Urothelium cell line (cell line): ENCODE measurements at places on chromosomes 1 and 21.

GRCh38 chr1:24193046-24193445 is 6.0 kb upstream of the IFNLR1 start:
- no peak for DNase-seq

GRCh38 chr1:25590096-25590824 is 26.3 kb upstream of the MAN1C1 start:
- DNase-seq, result no peak

GRCh38 chr1:156760092-156760795 is 7.1 kb upstream of the PRCC start:
- no peak for DNase-seq

- DNase-seq, result no peak
These were observed 99.8 kb downstream of the PTPN14 start for GRCh38 chr1:214451596-214451995.

DNA sequence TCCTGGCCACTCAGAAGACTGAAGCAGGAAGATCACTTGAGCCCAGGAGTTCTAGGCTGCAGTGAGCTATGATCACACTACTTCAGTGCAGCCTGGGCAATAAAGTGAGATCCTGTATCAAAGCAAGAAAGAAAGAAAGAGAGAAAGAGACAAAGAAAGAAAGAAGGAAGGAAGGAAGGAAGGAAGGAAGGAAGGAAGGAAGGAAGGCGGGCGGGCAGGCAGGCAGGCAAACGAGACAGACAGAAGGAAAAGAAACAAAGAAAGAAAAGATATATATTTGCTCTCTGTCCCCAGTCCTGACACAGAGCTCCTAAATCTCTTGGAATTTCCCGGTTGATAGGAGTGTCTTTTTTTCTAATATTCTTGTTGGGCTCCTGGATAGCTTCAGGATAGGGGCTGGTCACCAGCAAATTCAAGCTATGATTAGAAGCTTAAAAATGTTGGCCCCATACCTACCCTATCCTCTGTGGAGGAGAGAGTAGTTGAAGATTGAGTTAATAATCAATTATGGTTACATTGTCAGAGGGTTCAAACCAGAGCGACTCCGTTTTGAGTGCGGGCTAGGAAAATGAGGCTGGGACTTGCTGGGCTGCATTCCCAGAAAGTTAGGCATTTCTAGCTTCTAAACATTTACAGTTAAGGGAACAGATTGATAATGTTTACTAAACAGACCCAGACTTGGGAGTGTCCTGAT is 3.3 kb upstream of the MIGA1 start:
- no peak for DNase-seq

DNA sequence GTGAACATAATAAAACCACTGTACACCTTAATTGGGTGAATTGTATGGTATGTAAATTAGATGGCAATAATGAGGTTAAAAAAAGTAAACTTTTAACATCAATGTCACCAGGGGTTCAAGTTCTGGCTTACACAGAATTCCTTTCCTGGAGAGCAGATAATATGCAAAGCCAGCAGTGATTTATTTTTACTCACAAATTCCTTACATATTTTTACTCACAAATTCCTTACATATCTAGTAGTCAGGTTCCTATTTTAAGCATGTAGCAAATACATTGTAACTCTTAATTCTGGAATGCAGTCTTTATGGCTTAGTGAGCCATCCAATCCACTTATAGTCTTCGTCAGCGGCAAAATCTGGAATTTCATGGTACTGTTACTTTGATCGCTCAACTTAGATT is 1.3 kb upstream of the UBE4B start:
- no peak for DNase-seq

GRCh38 chr1:243715285-243715684 is 134.8 kb downstream of the AKT3 start:
- DNase-seq, result no peak

DNA sequence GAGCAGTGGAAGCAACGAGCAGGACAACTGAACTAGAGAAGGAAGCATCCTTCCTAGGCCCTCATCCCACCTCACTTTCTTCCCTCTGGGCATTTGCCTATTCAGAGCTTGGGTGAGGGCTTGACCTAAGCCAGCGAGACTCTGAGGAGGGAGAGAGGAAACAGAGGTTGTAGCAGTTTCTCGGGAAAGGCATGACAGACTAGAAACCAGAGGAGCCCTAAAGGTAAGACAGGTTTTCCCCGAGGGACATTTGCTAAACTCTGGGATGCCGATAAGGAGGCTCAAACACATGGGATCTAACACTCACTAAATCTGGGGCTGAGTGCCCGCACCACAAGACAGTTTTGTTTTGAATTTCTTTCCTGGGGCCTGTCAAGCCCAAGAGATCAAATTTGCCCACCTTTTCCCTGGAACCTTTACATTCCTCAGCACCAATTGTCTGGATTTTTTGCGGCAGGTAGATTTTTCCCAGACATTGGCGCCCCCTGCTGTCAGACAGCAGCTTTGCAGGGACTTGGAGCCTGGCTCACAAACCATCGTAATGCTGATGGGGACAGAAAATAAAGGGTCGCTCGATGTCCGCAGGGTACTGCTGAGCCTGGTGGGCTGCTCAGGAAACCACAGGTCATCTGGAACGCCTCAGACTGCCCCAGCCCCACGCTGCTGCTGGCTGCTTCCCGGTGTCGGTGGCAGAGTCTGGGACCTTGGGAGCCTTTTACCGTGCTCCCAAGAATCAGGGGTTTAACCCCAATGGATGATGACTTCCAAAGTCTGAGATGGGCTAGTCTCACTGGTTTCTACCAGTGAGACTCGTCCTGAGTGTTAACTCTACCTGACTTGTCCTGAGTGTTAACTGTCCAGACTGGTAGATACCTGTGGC is 23.4 kb upstream of the TSPAN2 start:
- peak; percentile 61 for DNase-seq

GRCh38 chr1:47622776-47623556 is 185.1 kb downstream of the FOXD2 start:
- no peak for DNase-seq

- no peak for DNase-seq
These were observed 2.1 kb downstream of the HJV start for GRCh38 chr1:146019231-146020057.

- peak; percentile 44 for DNase-seq
These were observed 608.5 kb upstream of the USP24 start for GRCh38 chr1:55823541-55824250.

- DNase-seq, result no peak
These were observed 757.8 kb upstream of the CXADR start for GRCh38 chr21:16755061-16755460.

- no peak for DNase-seq
These were observed 39.7 kb upstream of the SDC3 start for GRCh38 chr1:30948278-30948677.

- peak; percentile 55 for DNase-seq
These were observed 8.8 kb upstream of the OBSCN start for GRCh38 chr1:228198977-228199590.

DNA sequence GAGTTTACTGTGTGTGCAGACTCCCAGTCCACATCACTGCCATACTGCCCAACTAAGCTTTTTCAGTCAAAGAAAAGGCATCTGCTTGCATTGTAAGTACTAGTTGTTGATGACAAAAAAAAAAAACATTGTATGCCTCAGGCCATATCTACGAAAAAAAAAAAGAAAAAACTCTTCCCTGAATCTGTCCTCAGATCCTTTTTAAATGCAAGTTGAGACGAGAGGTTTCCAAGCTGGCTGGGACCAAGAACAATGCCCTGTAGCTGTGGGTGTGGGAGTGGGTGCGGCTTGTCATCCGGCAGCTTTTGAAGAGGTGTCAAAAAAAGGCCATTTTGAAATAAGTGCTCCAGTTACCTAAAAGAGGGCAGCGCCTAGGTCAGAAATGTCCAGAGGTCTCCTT is 29.2 kb upstream of the HHAT start:
- DNase-seq, result no peak

DNA sequence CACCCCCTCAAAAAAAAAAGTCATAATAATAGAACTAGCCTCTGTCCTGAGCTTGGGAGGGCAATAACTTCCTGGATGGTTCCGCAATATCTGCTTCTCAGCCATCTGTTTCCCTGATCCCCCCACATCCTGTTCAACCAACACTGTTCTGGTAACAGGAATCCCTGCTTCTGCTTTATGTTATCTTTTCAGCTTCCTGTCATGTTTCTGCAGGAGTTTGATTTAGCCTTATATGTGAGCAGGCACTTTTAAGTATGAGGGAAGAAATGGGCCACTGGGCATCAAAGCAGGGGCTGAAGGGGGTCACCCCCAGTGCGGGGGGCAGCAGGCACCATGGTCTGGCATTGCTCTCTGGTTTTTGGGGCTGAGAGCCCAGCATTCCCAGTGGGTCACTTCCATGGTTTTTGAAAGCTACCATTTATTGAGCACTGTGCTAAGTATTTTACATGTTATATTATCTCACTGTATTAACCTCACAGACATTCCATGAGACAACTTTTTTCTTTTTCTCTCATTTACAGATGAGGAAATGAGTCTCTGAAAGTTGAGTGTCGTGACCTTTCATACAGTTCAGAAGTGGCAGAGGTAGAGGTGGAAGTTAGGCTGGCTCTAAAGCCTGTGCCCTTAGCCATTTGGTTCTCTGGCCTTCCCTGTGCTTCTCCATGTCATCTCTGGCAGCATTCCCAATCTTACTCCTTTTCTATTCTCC is 61.9 kb downstream of the DNTTIP2 start:
- DNase-seq, result no peak

DNA sequence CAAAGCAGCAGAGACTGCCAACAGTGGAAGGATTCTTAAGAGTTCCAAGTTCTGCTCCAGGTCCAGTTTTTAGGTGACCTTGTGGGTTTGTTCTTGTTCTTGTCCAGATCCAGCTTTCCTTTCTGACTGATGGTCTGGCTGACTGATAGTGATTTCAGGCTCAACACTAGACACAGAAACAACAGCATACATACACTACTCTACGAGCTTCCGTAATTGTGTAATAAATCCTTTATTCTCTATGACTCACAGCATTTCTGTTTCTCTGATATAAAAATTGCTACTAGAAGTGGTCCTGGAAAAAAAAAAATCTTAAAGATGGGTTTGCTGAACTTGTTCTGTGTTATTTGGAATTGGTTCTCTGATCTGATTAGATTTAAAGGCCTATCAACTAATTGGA is 62.2 kb upstream of the PTCH2 start:
- DNase-seq, result no peak

DNA sequence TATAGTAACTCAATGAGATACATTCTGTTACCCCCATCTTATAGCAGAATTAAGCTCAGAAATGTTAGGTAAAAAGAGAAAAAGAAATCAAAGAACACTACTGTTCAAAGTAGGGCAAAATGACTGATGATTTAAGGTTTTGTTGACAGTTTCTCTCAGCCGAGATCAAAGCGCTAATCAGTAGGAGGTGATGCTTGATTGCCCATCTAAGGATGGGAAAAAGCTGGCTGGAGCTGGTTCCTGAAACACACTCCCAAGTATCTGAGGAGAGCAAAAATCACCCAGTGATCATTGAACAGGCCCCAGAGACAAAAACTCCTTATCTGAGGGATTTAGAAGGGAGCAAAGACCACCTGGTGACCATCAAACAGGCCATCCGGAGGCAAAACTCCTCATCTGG is 64.5 kb upstream of the CSF1 start:
- DNase-seq, result no peak

DNA sequence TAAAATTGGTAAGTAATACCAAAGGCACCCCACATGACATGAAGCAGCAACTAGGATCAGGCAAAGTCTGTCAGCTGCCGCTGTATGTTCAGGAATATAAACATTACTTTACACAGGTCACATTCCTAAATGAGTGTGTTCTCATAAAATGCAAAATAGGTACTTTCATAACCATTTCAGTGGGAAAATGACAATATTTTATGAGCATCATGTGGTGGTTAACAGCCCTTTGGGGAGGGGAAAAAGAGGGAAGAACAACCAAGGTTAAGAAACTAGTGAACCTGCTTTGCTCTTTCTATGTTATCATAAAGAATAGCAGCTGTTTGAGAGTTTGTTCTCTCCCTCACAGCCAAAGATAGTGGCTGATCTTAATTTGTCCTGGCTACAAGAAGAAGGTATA is 105.4 kb upstream of the LBR start:
- DNase-seq, result no peak

DNA sequence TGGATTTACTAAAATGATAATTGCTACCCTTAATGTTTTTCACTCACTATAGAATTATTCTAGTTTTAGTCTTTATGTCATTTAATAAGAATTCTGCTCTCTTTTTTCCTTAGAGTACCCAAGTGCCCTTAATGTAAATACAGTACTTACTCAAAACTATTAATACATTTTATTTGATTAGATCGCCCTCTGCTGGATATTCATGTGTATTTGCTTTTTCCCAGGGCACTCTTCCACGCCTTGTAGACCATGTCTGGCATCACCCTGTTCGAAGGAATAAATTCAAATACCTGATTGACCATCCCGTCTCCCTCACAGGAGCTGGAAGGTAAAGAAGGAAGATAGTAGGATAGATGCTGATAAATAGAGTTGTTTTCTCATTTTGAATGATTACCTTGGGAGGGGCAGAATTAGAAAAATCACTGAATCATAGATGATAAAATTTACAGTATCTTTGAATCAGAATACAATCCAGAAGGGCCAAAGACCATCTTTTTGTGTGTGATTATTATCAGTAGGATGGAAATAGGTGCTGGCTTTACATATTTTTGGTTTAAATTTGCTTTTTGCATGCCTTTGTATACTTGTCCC is 4.1 kb downstream of the AXDND1 start:
- peak; percentile 60 for DNase-seq

- no peak for DNase-seq
These were observed 18.5 kb downstream of the CLDN14 start for GRCh38 chr21:36461277-36461917.

DNA sequence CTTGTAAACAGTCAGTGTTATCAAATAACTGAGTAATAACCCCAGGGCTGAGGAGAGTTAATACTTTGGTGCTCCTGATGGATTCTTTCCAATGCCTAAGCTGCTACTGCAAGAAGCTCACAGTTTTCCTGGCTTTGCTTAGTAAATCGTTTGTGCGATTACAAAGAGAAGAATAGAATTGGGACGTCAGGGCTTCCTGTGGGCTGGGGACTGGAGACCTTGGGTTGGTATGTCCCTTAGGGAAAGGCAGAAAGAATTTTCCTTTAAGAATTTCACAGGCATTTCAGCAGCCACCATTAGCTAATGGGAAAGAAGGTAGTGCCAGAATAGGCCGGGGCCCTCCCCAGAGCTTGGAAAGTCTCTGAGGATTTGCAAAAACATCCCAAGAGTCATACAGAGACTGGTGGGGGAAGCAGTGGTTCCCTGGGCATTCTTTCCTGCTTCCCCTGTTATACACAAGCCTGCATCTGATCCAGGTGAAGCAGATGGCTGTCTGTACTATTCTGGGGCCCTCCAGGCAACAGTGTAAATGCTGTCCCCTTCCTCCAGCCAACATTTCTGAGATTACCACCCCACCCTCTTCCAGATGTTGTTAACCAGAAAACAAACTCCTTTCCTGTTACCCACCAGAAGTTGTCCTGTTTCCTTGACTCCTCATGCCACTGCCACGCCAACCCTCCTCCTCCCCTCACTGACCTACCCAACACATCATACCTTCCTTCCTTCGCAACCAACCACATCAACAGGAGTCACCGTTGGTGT is 40.2 kb downstream of the PLXNA2 start:
- no peak for DNase-seq

DNA sequence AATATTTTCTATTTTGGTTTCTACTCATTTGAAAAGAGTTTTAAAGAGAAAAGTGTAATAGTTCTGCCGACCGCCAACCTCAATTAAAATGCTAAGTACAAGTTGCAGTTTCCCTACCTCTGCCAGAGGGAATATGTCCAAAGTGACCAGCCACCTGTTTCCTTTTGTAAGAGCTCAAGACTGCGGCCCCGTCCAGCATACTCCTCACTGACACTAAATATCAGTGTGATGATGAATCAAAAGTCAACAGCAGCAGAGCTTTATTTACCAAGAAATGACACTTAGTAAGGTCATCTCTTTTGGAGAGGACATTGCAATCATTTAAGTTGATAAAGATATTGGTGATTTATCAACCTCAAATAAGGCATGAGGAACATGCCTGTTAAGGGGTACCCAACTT is 57.4 kb upstream of the NRIP1 start:
- DNase-seq, result no peak
